ENCODE measurements at places on chromosomes 1 and 21.

- no peak for DNase-seq
These were observed 70.0 kb upstream of the PAX7 start for GRCh38 chr1:18560692-18561091.

- no peak for DNase-seq
These were observed 65.7 kb upstream of the NEK2 start for GRCh38 chr1:211741116-211741515.

- DNase-seq: no peak
These were observed 497 bp downstream of the FCRLB start for GRCh38 chr1:161721738-161722343.

GRCh38 chr1:207856276-207857023, 54.5 kb downstream of the CD34 start:
- DNase-seq: no peak

DNA sequence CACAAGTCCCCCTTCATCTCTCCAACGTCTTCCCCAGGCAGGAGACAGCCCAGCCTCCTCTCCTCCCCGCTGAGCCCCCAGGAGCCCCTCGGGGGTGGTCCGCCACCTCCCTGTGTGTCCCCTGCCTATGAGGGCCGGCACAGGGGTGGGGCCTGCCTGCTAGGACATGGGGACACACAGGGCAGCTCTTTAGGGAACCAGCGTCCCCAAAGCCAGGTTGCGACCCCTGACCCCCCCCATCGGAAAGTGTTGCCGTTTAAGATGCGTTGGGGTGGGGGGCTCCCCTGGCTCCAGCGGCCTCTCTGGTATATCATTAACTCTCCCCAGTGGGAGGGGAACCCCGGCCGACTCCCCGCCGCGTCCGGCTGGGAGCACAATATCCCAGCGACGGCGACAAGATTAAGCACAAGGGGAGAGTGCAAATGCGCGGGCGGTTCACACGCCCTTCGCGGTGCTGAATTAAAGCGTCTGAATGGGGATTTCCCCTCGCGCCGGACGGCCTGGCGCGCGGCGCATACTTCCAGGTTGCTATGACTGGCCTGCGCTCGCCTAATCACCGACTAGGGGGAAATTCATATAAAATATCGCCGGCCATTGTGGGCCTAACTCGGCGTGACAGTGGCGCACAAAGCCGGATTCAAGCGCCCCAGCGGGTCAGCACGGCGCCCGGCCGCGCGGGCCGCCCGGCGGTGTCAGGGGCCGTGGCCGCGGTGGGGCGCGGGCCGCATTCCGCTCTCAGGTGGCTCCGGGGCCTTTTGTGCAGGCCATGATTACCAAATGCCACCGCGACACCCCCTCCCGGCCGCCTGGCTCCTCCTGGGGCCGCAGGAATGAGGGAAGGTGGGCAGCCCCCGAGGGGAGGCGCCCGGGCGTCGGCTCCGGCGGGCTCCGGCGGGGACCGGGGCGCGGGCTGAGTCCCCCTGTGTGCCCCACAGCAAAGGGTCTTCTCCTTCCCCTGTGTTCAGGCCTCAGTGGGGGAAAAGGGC, 30.9 kb downstream of the WNT3A start:
- DNase-seq: peak; percentile 68

DNA sequence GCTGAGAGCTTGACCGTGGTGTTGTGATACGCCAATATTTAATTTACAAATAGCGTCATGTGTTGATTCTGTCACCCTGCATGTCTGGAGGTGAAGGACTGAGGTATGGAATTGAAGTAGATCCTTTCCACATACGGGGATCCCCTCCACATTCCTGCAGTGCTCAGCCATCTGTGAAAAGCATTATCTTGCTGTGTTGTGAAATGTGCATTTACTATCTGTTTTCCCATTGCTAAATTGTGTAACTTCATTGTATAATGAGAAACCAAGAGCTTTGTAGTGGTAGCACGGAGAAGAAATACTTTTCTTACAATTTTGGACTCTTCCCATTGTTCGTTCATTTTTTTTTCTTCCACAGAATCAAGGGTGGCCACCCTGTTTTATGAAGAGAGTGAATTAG, 577.3 kb upstream of the ZP4 start:
- no peak for DNase-seq

- DNase-seq: no peak
These were observed 1.4 kb downstream of the RCC1 start for GRCh38 chr1:28507247-28507645.

DNA sequence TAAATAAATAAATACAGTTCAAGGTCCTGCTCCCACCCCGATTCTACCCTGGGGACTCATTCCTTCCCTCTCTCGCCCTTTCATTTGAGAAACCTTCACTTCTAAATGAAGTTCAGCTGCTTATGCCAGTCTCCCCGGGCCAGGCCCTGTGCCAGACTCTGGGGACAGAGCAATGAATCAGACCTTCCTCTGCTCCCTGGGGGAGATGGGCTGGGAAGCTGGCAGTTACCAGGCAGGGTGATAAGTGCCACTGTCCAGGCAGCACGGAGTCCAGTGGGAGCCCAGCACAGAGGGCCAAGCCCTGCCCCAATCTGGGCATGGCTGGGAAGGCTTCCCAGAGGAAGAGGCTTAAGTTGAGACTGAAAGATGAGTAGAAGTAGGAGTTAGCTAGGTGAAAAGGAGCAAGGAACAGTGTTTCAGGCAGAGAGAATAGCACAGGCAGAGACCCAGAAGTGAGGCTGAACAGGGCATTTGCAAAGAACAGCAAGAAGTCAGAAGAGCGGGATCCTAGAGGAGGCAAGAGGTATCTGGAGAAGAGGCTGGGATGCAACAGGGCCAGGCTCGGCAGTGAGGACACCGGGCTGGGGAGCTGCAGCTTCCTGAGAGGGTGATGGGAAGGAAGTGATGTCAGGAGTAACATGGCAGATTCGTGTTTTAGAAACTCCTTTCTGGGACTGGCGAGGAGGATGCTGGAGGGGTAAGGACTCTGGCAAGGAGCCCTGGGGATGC, 13.5 kb downstream of the KCNQ4 start:
- DNase-seq: peak; percentile 36

GRCh38 chr1:83641206-83641658, 357.7 kb downstream of the TTLL7 start:
- DNase-seq: no peak

DNA sequence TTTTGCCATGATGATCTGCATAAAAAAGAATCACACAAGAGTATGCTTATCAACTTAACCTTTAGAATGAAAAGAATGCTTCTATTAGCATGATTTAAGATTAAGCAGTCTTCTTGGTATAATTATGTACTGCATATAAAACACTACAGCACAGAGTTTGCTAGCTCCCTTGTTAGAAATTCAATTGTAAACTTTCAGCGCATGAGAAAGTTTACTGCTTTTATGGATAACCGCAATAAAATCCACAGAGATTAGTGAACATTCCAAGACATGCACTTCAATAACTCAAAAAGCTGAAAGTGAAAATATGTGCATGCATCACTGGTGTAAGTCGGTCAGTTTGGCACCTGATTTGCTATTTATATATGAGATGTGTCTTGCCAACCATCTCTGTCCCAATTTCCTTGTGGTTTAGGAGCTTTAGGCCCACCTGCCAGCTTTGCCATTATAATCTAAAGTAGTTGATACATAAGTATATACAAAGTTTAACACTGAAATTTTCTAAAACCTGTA, 16.9 kb downstream of the CCT8 start:
- DNase-seq: no peak

- DNase-seq: no peak
These were observed 722.2 kb upstream of the CHRM3 start for GRCh38 chr1:238664139-238664538.

DNA sequence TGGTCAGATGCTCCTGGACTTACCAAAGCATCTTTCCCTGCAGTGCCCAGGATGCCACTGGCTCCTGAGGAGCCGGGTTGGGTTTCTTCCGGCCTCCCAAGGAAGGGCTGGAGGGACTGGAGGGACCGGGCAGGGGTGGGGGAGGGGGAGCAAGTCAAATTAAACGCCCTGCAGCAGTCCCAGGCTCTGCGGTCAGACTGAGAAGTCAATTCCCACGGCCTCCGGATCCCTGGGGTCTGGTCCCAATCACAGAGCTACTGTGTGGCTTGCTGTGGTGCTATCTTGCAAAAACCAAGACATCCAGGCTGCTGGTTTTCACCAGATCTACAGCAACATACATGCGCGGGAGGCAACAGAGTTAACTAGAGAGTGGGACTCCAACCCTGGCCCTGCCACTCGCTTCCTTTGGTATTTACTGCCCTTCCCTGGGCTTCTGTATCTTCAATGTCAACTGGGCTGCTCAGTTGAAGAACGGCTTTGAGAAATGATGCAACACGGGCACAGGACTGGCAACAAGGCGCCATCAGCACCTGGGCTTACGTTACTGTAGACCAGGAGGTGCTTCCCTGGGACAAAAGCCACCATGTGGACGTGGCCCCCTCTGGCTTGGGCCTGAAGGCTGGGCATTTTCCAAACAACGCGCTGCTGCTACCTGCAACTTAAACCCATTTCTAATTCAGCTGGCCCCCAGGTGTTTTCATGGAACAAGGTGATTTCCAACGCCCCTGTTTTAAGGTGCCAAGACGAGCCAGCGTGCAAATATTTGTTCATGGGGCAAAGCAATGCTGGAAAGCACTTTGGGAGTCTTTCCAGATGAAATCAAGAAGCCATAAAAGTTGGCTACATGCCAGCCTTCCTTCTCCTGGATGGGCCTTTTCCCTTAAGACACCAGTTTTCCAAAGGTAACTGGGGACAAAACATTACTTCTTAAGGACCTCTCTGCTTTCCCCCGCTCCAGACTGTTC, 11.5 kb downstream of the RCC2 start:
- no peak for DNase-seq

DNA sequence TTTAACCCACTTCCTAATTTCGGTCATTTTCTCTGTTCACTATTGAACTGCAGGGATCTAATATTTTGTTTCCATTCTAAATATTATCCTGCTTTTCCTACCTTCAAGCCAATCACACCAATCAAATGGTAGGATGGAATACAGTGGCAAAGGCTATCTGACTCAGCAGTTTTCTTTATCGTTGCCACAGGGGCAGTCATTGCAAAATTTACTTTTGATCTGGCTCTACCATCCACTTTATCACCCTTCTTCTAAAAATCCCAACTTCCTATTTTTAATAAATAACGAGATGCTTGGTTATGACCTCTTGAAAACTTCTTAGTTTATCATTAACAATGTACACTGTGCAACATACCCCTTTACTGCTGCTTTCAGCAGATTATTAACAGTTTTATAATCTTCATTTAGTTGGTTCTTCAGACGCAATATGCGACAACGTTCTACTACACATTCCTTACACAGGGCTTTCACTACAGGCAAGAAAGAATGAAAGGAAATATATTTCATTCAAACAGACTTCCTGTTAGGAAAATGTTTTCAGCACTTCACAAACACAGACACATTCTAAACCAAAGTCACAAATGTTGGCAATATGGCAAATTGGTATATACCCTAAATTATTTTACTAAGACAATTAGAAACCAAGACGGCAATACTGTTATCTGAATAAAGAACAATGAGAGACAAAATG, 52.3 kb upstream of the RAP1GAP start:
- no peak for DNase-seq

- DNase-seq: no peak
These were observed 214.4 kb downstream of the ST6GALNAC3 start for GRCh38 chr1:76288758-76289483.

GRCh38 chr1:28971980-28972771, 57.8 kb downstream of the EPB41 start:
- DNase-seq: peak; percentile 26

DNA sequence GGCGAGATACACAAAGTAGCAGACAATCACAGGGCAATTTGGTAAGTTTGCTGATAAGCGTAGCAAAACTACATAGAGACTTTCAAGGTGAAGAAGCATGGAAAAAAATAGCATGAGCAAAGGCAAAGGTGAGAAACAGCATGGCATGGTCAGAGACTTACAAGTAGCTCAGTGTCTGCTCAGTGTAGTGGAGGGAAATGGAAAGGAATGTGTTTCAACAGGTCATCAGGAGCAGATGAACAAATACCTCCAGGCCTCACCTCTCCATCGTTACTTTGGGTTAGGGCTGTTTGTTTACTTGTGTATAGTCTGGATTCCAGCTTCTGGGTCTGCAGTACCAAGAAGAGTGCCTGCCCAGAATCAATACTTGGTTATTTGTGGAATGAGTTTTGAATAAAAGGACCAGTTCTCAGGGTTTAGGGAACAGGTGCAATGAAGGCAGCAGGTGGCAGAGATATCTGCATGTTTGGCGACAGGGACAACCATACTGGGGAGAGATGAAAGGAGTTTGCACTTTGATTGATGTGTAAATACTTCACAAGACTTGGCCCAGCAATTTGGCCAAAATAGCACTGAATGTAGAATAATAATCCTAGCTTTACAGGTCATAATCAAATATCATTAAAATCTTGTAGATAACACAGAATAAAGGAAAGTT, 97.0 kb upstream of the FGGY start:
- DNase-seq: no peak

- DNase-seq: peak; percentile 66
These were observed 59.5 kb downstream of the RHOU start for GRCh38 chr1:228794810-228795209.

DNA sequence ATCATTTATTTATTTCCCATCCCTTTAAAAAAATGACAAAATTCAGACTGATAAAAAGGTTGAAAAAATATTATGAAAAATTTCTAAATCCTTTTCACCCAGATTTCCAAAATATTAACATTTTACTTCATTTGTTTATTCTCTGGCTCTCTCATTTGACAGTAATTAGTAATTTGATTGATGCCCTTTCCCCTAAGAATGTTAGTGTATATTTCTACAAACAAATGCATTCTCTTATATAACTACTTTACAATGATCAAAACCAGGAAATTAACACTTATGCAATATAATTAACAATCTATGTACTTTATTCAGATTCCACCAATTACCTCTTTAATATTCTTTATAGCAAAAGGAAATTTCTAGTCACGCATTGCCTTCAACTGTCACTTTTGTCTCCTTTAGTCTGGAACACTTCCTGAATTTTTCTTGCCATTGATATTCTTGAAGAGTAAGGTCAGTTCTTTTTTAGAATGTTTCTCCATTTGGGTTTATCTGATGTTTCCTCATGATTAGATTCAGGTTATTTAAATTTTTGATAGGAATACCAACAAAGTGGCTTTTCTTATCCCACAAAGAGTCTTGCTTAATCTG, 3.9 kb downstream of the CD53 start:
- no peak for DNase-seq

Measured in activated naive CD4-positive, alpha-beta T cell treated with anti-CD3 and anti-CD28 coated beads for 36 hours (primary cell).